ENCODE measurements at places on chromosomes 1 and 21.
A peak's percentile ranks its signal among the peaks of the same experiment; 100 is the strongest.

DNA sequence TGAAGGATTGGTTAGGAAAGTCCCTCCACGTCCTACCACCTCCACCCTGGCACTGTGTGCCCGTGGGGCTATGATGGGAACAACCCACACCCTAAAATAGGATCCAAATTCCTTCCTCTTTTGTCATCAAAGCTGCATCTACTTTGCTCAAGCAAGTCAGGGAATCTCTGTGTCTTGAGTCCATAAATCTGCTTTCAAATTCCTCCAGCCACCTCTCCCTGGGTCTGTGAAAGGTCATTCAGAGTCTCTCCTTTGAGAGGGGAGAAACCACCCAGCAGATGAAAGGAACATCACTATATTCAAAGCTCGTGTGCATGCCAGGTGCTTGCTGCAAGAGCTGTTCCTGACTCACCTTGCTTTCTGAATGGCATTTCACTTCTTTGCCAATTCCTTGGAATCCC lies 243.6 kb downstream of the TM2D1 start:
- no peak overlapping the region for H3K4me3 ChIP-seq
- no peaks in the 10 kb centered on the region for H3K36me3 ChIP-seq
- H3K4me1 ChIP-seq = no peaks in the 10 kb centered on the region
- no peak overlapping the region for H3K27ac ChIP-seq
- H3K27me3 ChIP-seq = no peaks in the 10 kb centered on the region

GRCh38 chr1:212915245-212916091 lies 34.9 kb upstream of the VASH2 start:
- no peaks in the 10 kb centered on the region for H3K4me1 ChIP-seq
- H3K27ac ChIP-seq = no peak overlapping the region
- no peak overlapping the region for H3K4me3 ChIP-seq
- peaks cover 2% of the 10 kb centered on the region for H3K27me3 ChIP-seq

GRCh38 chr1:63675420-63675931 lies 82.3 kb downstream of the PGM1 start:
- no peaks in the 10 kb centered on the region for H3K27me3 ChIP-seq
- peak overlapping the region; percentile 60 for H3K27ac ChIP-seq
- H3K4me3 ChIP-seq = no peak overlapping the region
- DNase-seq = peak; percentile 64
- peaks cover 18% of the 10 kb centered on the region for H3K4me1 ChIP-seq
- no peaks in the 10 kb centered on the region for H3K36me3 ChIP-seq

DNA sequence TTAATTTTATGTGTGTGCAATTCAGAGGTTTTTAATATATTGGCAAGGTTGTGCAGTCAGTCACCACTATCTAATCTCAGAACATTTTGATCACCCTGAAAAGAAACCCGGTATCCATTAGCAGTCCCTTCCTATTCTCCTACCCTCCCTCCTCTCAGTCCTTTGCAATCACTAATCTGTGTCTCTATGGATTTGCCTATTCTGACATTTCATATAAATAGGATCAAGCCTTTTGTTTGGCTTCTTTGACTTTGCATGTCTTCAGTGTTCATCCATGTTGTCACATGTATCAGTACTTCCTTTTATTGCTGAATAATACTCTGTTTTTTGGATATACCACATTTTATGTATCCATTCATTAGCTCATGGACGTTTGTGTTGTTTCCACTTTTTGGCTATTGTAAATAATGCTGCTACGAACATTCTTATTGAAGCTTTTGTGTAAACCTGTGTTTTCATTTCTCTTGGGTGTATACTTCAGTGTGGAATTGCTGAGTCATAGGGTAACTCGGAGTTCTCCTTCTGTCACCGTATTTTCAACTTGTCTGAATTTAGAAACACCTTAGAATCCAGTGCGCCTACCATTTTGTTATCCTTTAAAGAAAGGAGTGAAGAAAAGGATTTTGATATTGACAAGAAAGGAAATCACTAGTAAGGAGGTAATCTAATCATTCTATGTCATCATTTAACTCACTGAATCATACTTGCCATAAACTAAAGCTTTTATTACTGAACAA lies 3.4 kb downstream of the CEP85 start:
- no peaks in the 10 kb centered on the region for H3K27me3 ChIP-seq
- DNase-seq = no peak
- no peak overlapping the region for H3K4me3 ChIP-seq
- H3K36me3 ChIP-seq = peaks cover 6% of the 10 kb centered on the region
- no peak overlapping the region for H3K27ac ChIP-seq

DNA sequence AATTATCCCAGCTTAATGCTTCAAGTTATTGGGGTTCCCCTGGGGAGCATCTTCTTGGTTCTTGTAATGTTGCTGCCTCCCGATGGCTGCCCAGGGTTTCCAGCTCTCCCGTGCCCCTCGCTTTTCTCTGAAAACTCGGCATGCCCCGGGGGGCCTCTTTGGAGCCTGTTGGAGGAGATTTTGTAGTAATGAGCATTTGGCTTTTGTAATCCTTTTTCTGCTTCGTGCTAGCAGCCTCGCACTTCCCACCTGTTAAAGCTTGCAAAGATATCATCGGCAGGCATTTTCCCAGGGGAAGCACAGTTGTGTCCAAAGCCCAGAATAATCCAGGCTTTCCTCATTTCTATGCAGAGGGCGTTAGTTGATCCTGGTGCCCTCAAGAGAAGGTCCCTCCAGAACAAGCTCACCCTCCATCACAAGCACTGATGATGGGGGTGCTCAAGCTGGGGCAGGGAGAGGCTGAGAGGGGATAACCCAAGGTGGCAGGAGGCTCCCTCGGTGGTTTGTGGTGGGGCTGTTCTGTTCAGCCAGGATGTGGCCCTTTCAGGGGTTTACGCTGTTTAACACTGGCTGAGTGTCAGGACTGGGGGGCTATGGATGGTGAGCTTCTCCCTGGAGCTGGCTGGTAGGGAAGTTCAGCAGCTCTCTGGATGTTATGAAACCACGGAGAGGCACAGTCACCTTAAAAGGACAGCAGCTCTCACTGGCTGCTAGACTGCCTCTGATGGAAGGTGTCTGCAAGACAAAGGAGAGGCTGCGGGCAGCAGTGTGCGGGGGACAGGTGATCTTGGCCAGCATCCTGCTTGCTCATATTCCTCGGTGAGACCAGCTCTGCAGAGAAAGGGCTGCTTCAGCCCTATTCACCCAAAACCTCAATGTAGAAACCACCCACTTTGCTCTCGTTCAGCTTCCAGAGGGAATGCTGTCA lies 477.1 kb upstream of the VAMP3 start:
- peaks cover 3% of the 10 kb centered on the region for H3K27me3 ChIP-seq

- no peaks in the 10 kb centered on the region for H3K27me3 ChIP-seq
- H3K36me3 ChIP-seq = no peaks in the 10 kb centered on the region
- H3K27ac ChIP-seq = no peak overlapping the region
- DNase-seq = no peak
These were observed 29.1 kb upstream of the NEK2 start for GRCh38 chr1:211704543-211704942.

- no peak for DNase-seq
- H3K27ac ChIP-seq = no peak overlapping the region
- H3K27me3 ChIP-seq = no peaks in the 10 kb centered on the region
- H3K4me3 ChIP-seq = no peak overlapping the region
- H3K36me3 ChIP-seq = no peaks in the 10 kb centered on the region
These were observed 114.6 kb upstream of the KCNJ15 start for GRCh38 chr21:38142224-38142623.
